ENCODE measurements at places on chromosomes 13 and 19.

DNA sequence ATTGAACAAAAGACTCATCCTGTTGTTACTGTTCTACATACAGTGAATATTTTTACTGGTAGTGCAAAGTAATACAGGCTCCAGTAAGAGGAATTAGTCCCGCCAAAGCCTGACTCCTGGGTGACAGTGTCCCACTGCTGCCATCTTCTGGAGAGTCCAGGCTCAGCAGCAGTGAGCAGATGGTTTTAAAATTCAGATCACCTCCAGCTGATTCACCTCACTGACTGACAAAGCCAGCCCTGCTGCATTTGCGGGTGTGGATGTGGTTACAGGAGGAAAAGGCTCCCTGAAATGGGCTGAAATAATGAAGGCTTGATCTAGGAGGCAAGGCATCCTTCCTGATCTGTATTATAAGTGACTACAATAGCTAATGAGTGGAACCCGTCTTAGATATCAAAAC is 18.3 kb downstream of the PABPC3 start:
- DNase-seq = peak; percentile 83

- DNase-seq = no peak
These were observed 605 bp downstream of the TMEM255B start for GRCh38 chr13:113759525-113760137.

DNA sequence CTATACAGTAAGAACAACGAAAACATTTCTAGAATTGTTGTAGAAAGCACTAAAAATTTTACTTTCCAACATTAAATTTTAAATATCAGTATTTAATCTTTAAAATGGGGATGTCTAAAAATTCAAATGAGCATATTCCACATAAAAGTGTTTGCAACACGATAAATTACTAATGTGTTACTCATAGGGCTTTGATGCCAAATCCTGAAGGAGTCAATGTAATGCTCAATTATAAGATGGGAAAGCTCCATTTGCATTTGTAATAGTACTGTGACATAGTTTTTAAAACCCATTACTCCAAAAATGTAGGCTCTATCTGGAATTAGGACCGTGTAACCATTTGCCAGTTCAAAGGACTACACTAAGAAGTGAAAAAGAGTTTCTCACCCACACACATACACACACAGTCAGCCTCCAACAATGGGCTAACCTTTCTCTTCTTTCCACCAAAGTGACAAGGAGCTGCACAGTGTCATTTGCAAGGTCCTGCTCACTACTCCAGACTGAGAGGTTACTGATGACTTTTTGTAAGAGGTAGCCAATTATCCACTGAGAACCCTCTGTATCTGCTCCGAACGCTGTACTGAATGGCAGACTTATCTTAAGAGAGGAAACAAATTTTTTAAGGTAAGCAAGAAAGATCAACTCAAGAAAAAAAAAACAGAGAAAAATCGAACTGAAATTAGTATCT is 26.1 kb upstream of the EEF1AKMT1 start:
- no peak for DNase-seq

DNA sequence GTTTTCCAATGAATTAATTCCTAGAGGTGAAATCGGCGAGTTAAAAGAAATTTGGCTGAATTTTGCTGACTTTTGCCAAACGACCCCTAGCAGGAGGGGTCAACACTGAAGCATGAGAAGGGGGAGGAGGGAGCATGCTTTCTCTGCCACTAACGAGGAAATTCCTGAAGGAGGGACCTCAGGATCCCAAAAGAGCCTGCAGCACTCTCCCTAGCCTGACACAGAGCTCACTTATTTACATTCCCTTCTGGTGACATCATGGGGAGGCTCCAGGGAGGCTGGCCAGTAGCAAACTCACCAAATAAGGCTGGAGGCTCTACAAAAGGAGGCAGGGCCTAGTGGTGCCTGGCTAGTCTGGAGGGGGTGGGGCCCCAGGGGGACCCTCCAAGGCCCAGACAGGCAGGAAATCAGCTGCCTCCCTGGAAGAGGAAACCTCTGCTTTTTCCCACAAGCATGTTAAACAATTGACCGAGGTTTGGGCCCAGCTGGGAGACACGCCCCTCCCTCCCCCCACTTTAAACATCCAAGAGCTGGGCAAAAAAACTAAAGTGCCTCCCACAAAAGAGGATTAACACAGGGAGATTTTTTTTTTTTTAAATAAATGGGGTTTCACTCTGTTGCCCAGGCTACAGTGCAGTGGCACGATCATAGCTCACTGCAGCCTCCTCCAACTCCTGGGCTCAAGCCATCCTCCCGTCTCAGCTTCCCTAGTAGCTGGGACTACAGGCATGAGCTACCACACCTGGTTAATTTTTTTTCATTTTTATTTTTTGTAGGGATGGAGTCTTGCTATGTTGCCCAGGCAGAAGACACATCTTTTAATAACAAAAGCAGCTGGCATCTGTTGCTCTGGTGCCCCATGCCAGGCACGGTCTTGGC is 2.1 kb downstream of the DAPK3 start:
- peak; percentile 87 for DNase-seq

GRCh38 chr13:40362502-40362901 is 303.9 kb downstream of the FOXO1 start:
- no peak for DNase-seq

DNA sequence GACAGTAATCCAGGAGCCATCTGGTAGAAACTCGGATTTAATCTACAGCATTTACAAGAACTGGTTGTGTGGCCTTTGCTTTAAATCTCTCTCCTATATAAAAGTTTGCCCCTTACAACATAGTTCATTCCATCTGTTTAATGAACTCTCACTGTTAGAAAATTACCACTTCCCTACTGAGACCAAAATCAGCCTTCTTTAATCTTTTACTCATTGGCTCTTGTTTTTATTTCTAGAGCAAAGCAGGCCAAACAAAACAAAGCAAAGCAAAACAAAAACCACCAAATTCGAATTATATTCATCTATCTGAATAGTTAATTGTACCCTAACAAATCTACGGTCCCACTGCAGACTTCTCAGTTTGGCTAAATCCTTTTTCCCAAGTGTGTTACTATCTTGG is 127.0 kb downstream of the UGGT2 start:
- DNase-seq = no peak

- peak; percentile 54 for DNase-seq
These were observed 515 bp downstream of the UFM1 start for GRCh38 chr13:38350114-38350617.

DNA sequence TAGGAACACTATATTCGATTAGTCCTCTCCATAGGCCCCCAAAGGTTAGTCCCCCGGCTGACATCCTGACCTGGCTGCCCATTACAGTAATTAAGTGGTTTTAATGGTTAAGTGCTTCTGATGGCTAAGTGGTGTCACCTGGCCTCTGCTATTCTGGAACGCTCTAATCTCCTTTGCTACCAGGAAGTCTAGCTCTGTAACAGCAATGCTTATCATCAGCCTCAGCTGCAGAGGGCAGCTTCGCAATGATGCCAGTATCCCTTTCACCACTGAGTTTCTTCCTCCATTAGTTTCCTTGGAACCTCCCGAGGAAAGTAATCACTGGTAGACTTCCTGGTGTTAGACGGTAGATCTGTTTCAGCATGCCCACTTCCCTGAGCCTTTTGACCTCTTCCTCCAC is 8.6 kb upstream of the RNF6 start:
- DNase-seq = no peak

DNA sequence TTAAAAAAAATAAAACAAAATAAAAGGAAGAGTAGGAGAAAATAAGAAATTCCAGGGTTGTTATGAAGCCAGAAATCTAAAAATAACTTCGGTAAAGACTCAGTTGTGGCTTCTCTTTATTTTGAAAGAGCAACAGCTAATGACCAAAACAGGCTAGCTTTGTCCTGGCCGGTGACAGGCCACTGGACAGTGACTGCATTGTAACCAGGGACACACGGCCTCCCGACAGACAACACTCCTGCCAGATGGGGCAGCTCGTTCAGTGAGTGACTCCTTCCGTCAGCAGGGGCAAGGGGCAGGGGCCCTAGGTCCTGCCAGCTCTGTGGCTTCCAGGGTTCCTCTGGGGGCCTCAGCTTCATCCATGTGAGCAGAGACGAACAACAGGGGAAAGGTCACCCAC is 173.4 kb downstream of the KATNAL1 start:
- DNase-seq = no peak

DNA sequence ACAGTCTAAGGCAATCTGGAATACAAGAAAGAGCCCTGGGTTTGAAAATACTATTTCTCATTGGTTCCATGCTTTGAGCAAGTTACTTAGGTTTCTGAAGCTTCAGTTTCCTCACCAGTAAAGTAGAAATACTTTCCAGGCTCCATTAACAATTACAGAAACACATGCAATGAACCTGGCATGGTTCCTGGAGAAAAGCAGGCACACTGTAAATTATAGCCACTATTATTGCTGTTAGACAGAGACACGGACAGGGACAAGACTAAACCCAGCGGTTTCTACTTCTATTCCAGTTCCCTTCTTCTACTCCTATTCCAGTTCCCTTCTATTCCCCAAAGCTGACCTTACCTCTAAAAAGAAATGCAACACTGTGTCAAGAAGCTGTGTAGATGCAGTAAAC is 41.2 kb downstream of the MIPEP start:
- no peak for DNase-seq

- no peak for DNase-seq
These were observed 41.9 kb upstream of the SERPINE3 start for GRCh38 chr13:51297556-51297955.

DNA sequence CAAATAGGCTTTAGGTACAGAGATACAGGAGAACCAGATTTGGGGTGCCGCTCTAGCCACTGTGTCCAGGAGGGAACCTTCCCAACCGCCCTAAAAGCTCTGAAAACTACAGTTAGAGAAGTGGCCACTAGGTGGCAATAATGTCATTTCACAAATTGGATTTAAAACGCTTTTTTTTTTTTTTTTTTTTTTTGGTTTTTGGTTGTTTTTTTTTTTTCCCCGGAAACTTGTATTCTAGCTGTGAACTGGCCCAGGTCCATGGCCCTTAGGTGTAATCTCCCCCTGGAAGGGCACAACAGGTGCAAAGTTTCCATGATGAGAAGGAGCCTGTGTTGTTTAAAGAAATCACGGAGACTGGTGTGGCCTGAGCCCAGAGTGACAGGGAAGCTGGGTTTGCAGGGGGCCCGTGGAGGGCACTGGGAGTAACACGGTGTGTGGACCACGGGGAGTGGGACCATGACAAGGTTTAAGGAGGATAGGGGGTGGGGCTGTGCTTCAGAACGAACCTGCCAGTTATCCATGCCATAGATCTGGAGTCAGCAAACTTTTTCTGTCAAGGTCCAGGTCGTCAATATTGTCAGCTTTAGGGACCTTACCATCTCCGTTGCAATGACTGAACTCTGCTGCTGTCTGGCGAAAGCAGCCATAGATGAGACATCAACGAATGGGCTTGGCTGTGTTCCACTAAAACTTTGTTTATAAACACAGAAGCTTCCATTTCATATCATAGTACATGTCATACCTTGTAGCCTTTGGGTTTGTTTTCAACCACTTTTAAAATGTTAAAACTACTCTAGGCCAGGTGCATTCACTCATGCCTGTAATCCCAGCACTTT is 10.1 kb downstream of the OR1I1 start:
- no peak for DNase-seq

DNA sequence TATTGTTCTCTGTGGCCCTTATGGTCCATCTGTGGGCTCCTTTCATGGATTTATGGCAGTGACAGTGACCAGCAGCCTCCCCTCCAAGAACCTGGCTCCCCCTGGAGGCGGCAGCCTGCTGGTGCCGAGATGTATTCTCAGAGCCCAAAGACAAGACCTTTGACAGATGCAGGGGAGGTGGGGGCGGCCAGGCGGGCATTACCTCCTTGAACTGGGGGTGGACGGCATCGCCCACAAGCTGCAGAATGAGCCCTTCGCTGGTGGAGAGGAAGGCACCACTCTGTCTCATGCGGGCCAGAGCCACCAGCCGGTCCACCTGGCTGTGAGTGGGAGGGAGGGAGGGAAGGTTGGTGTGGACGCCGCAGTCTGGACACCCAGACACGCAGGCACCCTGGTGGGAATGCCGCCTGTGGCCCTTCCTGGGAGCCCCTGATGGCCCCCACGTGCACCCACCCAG is 6.6 kb downstream of the ISOC2 start:
- DNase-seq = peak; percentile 82

DNA sequence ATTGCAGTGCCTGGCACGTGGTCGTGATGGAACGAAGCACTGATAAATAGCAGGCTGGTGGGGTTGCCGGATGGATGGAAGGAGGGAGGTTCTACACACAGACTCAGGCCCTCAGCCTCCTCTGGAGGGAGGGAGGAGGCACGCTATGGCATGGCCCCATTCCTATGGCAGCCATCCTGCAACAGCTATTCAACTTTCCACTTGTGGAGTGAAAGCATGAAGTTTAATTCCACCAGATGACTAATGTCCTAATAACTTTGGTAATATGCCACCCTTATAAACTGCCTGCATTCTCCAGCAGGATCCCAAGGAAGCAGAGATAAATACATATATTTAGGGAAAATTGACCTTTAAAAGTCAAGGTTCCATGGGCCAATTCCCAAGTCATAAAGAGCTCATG is 92.4 kb downstream of the KL start:
- no peak for DNase-seq

- peak; percentile 35 for DNase-seq
These were observed 22.2 kb upstream of the SIAH3 start for GRCh38 chr13:45873491-45874325.

DNA sequence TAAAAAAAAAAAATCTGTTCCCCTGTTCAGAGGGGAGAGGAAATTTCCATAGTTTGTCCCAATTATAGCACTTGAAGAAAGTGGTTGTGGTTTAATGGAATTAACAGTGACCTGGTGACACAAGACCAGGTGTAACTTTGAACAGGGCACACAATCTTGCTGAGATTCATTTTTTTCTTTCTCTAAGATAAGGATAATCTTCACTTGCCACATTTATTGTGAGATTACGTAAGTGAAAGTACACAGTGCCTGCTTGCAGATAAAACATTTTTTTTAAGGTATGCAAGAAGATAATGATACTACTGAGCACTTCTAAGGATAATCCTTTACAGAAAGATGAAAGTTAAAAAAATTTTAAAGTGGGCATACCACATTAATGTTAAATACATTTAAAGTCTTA is 448.1 kb downstream of the DIAPH3 start:
- DNase-seq = no peak

GRCh38 chr19:5850189-5850588 is 1.1 kb downstream of the FUT3 start:
- DNase-seq = no peak

DNA sequence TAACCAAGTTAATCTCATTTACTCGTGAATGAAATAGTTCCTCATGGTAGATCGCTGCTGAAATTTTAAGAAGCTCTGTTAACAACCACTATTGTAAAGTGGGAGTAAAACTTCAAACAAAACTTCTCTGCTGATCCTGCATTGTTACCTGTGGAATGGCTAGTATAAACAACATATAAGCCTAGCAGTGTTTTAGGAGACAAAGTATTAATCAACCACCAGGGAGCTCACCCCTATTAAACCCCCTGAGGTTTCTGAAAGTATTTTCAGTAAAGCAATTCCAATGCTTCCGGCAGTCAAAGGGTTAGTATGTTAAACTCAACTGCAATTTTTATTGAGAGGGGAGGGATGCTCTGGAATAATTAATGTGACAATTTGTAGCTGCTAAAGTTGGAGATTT is 30.0 kb upstream of the PCDH17 start:
- no peak for DNase-seq

DNA sequence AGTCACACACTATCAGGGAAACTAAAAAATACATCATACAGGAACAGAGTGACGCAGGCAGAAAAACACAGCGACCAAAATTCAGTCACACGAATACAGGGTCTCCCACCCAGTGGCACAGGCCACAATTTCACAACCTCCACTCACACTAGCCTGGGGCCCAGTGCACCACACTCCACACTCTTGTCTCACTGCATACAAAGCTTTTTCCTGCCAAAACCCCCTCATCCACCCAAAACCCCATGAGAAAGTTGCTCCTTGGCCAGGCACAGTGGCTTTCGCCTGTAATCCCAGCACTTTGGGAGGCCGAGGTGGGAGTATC is 1.2 kb downstream of the S1PR5 start:
- no peak for DNase-seq

Measured in glutamatergic neuron (in vitro differentiated cells).